ENCODE measurements at places on chromosomes 7 and 10. TPM values are rescaled to one million over a fixed set of nuclear protein-coding genes. Genes with fewer than 3 reads are reported as not detected.

The WDR91 gene
- polyA plus RNA-seq = 2.7 TPM

The PAX2 gene
- polyA plus RNA-seq = not detected

The ERVW-1 gene
- polyA plus RNA-seq = 1.5 TPM

The CALML3 gene
- 0.17 TPM for polyA plus RNA-seq

The CC2D2B gene
- 6.2 TPM for polyA plus RNA-seq

The SYNPO2L gene
- polyA plus RNA-seq = not detected

The STEAP1 gene
- 24.3 TPM for polyA plus RNA-seq

The CTNNA3 gene
- 1.4 TPM for polyA plus RNA-seq

The C7orf57 gene
- polyA plus RNA-seq = 0.41 TPM

The TCAF2 gene
- 0.32 TPM for polyA plus RNA-seq

The CTAGE8 gene
- polyA plus RNA-seq = not detected

The SPDYE3 gene
- polyA plus RNA-seq = 1.0 TPM

The UCMA gene
- polyA plus RNA-seq = not detected

The GJD4 gene
- not detected for polyA plus RNA-seq

The TLX1 gene
- not detected for polyA plus RNA-seq

The UNC5B gene
- 1.1 TPM for polyA plus RNA-seq

The LHFPL3 gene
- polyA plus RNA-seq = 15.5 TPM

The FOXP2 gene
- polyA plus RNA-seq = 24.4 TPM

The BLNK gene
- 0.70 TPM for polyA plus RNA-seq

The PTPRN2 gene
- 1.4 TPM for polyA plus RNA-seq

The CCDC3 gene
- polyA plus RNA-seq = 1.6 TPM

The CARD11 gene
- not detected for polyA plus RNA-seq

The VGF gene
- polyA plus RNA-seq = 10.7 TPM

The CAMK2B gene
- polyA plus RNA-seq = 164 TPM

The CABCOCO1 gene
- polyA plus RNA-seq = not detected

The ADAMTS14 gene
- not detected for polyA plus RNA-seq

The TSPAN15 gene
- polyA plus RNA-seq = 0.23 TPM

The HECW1 gene
- polyA plus RNA-seq = 12.2 TPM

The GRM8 gene
- 12.4 TPM for polyA plus RNA-seq

The TBATA gene
- polyA plus RNA-seq = not detected

The SPDYE11 gene
- polyA plus RNA-seq = 1.4 TPM

The FKBP6 gene
- polyA plus RNA-seq = not detected

The ASNS gene
- polyA plus RNA-seq = 114 TPM

All from Purkinje cell (primary cell).